ENCODE measurements at places on chromosomes 2 and 18.
A peak's percentile ranks its signal among the peaks of the same experiment; 100 is the strongest.

- no peak for DNase-seq
Observed at GRCh38 chr2:191705084-191705483, 27.1 kb downstream of the NABP1 start.

DNA sequence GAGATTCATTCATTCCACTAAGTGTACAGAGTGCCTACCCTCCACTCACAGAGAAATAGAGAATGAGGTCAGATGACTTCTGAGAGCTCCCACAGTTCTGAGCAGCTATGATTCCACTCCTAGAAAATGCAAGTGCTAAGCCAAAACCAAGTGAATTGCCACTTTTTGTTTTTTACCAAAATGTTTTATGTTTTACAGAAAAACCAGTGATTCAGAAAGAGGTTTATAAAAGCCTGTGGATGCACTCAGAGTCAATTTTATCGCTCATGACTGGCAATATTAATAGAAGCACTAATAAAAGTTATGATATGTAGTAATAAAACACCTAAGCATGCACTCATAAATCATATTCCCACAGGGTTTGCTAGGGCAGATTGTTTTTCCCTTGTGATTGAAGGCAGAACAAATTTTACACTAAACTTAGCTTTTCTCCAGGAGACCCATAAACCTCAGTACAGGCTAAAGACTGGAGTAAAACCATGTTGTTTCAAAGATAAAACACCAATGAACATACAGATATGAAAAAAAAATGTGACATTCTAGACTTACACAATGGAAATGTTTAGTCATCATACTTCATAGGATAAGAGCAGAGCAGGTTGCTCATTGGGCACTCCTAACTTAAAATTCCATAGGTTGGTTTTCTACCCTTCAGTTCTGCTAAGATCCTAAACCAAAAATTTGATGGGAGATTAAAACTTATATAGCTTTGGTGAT, 67.5 kb downstream of the PDK1 start:
- no peak for DNase-seq

DNA sequence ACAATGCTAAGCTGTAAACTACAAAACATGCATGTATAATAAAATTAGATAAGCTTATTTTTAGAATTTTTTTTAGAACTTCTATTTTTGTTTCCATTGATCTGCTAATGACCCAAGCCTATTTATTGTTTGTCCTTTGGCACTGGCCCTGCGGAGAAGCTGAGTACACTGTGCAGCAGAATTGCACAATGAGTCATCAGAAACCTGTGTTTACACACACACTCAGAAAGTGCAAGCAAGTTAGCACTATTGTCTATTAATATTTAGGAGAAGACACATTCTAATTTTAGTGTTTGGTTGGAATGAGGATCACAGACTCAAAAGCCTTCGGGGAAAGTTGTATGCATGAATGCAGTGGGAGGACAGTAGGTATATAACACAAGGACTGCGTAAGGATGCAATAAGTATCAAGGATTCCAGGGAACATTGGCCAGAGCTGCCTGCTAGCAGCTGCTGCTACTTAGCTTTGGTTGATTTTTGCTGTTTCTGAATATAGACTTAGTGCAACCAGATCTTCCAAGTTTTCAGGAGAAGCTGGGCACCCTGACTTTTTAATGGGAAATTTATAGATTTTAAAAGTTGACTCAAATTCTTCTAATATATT, 128.2 kb downstream of the KCNH7 start:
- no peak for DNase-seq

GRCh38 chr2:231935207-231935524, 9.0 kb upstream of the NPPC start:
- no peak for DNase-seq

- DNase-seq = no peak
Observed at GRCh38 chr2:216546241-216546640, 47.6 kb downstream of the RPL37A start.

- no peak for DNase-seq
Observed at GRCh38 chr2:54899576-54900200, 150.6 kb downstream of the RTN4 start.

GRCh38 chr18:67980241-67980640, 463.7 kb upstream of the DSEL start:
- DNase-seq = no peak

GRCh38 chr2:46299365-46300263, 2.4 kb downstream of the EPAS1 start:
- DNase-seq = peak; percentile 31

DNA sequence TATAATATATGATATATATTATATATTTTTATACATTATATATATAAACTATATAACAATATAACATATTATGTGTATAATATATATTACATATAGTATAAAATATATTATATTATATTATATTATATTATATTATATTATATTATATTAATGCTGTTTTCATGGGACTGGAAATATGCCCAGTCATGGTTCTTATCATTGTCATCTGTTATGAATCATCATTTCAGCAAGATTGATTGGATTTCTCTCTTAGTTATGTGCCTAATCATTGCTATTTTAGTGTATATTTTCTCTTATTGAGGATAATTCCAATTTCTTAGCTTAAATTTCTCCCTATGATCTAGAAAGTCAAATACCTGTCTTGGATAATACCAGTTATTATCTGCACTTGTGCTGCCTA, 617.8 kb downstream of the TRIB2 start:
- no peak for DNase-seq

Measured in WTC11 (cell line).